Psoas muscle (tissue), 8 donors: ENCODE measurements at places on chromosomes 16 and 17.
A peak's percentile ranks its signal among the peaks of the same experiment; 100 is the strongest.

- no peak for DNase-seq
Measured at GRCh38 chr16:8774208-8774607, 23.2 kb downstream of the TMEM186 start.

DNA sequence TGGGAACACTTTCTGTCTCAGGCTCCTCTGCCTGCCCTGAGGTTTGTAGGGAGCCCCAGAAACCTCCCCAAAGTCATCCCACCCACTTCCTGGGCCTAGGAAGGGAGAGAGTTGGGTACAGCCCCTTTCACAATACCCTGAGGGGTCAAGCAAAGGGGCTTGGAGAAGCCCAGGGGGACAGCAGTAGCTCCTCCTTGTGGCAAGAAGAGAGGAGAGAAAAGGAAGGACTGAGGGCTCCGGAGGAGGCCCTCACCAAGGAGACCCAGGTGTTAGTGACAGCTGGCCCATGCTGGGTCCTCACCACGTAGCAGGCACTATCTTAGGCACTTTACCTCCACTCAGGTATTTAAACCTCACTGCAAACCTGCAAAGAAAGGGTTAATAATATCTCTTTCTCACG lies 112.8 kb downstream of the IRX5 start:
- DNase-seq = no peak

- DNase-seq = peak; percentile 56
Measured at GRCh38 chr17:751269-752001, 629 bp downstream of the GEMIN4 start.

- peak; percentile 73 for DNase-seq
Measured at GRCh38 chr17:9115214-9116191, 94.2 kb downstream of the NTN1 start.

- DNase-seq = no peak
Measured at GRCh38 chr17:81667754-81668153, 1.2 kb downstream of the CCDC137 start.
